ENCODE measurements at places on chromosomes 6 and 20.

DNA sequence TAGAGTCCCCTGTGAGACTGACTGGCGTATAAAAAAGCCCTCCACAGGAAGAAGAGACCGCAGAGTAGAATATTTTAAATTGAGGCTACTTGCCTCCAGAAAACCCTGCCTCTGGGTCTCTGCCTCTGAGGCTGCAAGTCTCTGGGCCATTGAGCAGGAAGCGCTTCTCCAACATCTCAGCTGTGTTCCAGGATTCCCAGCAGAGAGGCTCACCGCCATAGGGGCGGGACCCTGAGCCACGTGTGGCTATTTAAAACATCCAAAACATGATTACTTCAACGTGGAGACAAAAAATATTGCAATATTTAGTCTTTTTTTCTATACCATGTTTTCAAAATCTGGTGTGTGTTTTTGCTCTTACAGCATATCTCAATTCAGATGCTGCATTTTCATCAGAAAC lies 59.4 kb downstream of the GNAS-AS1 start:
- no peak for DNase-seq

DNA sequence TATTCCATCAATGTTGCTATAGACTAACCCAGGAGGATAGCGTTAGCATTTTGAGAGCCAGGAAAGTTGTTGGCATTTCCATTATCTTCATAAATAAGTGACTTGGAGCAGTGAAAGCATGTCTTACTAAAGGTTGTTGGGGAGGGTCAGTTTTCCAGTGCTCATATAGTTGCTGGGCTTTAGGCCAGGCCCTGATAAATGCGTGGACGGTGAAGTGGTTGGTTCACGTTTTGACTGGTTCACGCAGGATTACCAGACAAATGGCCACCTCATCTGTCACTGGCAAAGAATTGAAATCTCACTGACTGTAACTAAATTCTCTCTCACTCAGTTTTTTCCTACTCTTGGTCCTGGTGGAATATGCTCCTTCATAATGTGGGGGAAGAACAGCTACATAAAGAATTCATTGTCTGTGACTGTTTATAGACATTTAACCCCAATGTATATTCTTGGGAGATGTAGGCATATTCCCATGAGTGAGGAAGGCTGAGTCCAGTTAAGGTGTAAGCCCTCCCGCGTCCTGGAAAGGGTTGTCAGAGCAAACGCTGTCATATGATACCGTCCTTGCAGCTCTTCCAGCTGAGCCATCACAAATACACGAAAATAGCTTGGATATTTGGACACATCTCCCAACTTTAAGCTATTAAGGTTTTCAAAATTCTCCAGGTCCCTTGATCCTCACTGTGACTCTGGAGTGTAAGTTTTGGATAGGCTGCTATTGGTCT lies 27.8 kb downstream of the LRRC1 start:
- no peak for DNase-seq

GRCh38 chr6:129242546-129242945 lies 359.6 kb downstream of the LAMA2 start:
- no peak for DNase-seq

DNA sequence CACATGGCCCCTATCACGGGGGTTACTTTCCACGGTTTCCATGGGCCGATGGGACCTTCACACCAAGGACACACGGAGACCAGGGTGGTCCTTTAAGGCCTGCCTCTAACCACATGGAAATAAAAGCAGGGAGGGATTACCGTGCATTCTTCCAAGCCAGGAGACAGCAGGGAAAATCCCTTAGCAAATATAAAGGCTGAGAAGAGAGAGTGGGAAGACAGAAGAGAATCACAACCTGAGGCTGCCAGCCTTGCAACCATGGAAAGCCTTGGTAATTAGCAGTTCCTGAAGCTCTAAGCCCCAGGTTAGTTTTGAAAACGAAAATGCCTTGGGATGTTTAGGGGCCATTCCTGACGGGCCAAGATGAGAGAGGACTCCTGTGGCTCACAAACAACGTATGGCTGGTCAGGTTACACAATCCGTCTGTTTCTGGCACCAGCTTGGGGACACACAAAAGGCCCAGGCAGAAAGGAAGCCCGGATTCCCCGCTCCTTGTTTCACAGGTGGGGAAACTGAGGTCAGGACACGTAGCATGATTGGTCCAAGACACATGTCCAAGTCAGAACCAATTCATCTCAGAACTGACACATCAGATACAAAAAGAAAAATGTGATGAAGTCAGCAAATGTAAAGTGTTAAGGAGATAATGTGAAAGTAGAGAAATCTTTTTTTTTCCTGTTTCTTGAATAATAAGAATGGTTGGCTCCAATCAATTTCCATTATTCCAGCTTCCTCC lies 2.8 kb downstream of the PREX1 start:
- peak; percentile 58 for DNase-seq
